GM04503 (cell line): ENCODE measurements at places on chromosomes 7 and 10.

GRCh38 chr10:1454428-1454827, 282.9 kb downstream of the ADARB2 start:
- DNase-seq: no peak

GRCh38 chr7:156988343-156989185, 21.9 kb downstream of the MNX1 start:
- DNase-seq: no peak

DNA sequence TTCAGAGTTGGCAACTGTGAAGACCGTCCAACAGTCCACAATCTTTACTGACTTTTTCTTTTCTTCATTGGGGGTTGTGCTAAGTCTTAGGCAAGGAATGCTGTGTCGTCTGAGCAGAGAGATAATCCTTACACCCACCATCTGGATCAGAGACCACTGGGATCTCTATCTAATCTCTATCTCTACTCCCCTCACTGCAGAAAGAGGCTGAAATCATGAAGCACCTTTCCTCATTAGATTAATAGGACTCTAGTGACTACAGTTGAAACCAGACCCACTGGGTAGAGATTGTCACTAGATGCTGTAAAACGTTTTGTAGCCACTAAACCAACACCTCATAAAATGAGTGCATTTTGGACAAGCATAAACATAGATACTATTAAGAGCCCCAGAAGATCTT, 387.4 kb upstream of the CELF2 start:
- DNase-seq: no peak

GRCh38 chr7:105187302-105188169, 173.5 kb downstream of the KMT2E start:
- no peak for DNase-seq

DNA sequence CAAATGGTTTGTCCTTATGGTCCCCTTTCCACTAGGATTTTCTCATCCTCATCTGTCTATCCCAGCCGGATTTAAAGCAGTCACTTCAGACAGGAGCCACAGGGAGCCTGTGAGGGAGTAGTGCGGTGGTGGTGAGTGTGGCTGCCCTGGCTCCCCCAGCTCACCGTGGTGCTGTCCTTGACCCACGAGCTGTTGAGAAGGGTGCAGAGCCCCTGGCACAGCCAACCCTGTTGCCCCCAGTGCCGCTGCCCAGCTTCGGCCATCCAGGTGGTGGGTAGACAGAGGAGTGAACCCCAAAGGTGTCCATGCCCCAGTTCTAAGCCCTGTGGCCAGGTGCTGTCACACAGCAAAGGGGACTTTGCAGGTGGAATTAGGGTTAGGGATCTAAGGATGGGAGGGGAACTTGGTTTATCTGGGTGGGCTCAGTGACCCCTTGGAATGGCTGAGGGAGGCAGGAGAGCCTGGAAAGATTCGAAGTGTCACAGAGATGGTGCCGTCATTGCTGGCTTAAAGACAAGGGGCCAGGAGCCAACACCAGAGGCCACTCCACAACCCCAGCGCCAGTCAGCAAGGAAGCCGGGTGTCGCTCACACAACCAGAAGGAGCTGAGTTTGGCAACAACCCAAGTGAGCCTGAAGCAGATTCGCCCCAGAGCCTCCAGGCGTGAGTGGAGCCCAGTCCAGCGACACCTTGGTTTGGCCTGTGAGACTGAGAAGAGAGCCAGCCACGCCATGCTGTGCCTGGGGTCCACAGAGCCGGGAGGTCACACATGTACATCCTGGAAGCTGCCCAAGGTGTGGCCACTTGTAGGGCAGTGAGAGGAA, 142.4 kb downstream of the ADCY1 start:
- DNase-seq: no peak

- no peak for DNase-seq
These were observed 646.7 kb downstream of the PARD3 start for GRCh38 chr10:34168439-34168838.

DNA sequence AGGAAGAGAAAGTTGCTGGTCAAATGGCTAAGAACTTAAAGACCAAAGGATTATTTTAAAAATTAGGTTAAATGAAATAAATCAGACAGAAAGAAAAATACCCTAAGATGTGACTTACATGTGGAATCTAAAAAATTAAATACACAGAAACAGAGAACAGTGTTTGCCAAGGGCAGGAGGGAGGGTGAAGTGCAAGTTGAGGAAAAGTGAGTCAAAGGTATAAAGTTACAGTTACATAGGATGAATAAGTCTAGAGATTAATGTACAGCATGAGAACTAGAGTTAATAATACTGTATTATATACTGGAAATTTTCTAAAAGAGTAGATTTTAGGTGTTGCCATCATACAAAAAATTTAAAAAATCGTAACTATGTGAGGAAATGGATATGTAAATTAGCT, 146.3 kb downstream of the MDFIC start:
- DNase-seq: no peak

GRCh38 chr7:148334441-148334956, 256.1 kb upstream of the C7orf33 start:
- no peak for DNase-seq

DNA sequence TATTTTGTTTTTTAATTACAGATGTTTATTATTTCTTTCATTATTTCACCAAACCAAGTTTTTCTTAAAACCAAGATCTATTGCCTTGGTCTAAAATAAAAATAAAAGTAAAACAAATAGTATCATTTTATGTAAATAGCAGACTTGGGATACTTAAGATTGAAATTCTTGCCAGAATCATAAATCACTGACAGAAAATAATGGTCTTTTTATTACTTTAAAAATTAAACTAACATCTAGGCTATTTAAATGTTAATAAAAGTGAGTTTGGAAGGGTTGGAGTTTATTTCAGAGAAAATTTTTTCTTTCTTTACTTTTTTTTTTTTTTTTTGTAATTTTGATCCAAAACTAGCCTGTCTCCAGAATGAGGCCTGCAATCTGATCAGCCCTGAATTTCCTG, 568.0 kb upstream of the IGFBP3 start:
- DNase-seq: no peak

GRCh38 chr7:93471456-93471855, 103.1 kb downstream of the CALCR start:
- DNase-seq: no peak

GRCh38 chr10:108598320-108598695, 1325.0 kb downstream of the XPNPEP1 start:
- no peak for DNase-seq

DNA sequence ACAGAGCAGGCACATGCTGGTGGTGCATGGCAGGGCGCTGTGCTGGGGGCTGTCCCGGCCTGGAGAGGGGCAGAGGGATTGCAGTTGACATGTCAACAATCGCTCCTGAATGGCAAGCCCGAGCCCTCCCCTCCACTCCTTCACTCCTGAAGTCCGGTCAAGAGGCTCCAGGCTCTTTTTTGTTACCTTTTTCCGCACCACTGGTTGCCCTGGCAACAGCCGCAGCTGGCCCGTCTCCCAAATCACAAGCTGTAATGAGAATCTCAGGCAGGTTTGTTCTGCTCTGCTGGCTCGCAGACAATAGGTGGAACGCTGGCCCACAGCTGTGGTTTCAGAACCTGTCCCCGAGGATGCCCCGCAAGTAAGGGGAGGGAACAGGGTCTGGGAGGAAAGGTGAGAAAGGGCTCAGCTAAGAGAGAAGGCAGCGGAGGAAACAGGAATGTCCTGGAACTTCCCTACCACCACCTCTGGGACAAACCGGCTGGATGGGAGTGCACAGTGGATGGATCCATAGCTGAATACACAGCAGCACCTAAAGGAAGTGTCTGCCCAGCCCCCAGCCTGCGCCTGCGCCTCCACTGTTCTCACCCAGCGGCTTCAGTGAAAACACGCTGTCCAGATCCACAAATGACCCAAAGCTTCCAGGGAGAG, 58.9 kb downstream of the CALML3 start:
- DNase-seq: no peak

DNA sequence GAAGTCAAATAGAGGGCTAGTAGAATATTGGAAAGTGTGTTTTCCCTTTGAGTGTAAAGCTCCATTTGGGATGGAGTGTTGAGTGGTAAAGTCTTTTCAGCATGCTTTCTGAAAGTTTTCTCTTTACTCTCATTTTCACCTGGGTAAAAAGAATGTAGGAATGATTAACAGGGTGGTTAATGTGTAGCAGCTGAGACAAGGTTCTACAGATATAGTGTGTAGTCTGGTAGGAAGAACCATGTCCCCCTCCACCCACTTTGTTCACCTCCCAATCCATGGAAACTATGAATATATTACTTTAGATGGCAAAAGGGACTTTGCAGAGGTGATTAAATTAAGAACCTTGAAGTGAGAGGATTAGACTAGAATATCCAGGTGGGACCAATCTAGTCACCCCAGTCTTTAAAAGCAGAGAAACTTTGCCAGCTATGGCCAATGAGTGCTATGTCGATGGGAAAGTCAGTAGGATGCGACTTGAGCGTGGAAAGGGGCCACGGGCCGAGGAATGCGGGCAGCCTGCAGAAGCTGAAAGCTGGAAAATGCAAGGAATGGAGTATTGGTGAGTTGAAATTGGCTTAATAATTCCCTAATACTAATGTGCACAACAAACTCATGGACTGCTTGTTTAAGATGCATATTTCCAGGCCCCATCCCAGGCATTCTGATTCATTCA, 166.3 kb upstream of the AHR start:
- DNase-seq: no peak

GRCh38 chr10:9081961-9082360, 1027.5 kb downstream of the GATA3 start:
- no peak for DNase-seq

DNA sequence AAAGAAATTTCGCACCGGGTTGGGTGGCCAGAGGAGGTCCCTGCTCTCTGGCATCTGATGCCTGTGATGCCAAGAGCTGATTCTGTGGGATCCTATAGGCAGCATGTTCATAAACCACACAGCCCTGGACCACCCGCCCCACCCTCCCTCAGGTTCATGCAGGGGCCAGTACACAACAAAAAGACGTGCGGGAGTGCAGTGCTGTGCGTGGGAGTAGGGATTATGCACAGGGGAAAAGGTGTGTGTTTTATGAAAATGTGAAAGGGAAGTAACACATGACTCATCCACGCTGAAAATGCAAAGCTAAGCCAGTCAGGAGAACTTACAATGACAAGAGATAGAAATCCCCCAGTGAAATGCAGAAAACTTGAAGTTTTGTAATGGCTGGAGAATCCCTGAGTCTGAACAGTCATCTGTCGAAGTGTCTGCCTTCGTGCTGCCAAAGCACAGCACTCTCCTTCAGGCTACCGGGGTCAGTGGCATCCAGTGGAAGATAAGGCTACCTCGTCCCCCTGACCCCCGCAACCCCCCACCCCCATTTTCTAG, 1.1 kb downstream of the KIAA1217 start:
- DNase-seq: no peak

DNA sequence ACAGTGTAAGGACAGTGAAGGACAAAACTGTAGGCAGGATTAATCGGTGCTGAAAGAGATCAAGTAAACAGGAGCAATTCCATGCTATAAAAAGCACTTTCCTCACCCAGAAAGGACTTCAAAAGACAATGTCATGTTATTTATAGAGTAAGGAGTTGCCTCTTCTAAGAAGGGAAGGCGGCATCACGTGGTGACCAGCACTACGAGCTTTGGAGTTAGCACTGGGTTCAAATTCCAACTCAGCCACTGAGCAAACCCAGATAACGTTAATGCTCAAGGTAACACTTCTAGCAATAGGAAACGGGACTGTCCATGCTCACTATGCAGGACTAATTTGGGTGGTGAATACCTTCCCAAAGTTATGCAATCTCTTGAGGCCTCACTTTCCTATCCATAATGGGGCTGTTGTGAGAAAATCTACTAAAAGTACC, 715 bp upstream of the PANK1 start:
- DNase-seq: no peak

GRCh38 chr7:24788961-24789576, 31.8 kb upstream of the GSDME start:
- DNase-seq: no peak

DNA sequence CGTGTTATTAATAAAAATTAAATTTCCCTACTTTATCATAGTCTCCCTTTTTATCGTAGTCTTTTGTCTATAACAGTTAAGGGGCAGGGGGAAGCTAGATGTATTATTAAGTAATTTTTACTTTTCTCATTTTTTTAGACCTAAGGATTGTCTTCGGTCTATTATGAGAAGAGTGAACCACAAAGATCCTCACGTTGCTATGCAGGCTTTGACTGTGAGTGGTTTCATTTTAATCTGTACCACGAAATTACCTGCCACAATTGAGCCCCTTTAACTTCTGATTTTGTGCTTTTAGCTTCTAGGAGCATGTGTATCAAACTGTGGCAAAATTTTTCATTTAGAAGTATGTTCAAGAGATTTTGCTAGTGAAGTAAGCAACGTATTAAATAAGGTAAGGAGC, 40.6 kb downstream of the STAM start:
- no peak for DNase-seq

GRCh38 chr10:114704679-114705078, 46.6 kb upstream of the ABLIM1 start:
- no peak for DNase-seq

DNA sequence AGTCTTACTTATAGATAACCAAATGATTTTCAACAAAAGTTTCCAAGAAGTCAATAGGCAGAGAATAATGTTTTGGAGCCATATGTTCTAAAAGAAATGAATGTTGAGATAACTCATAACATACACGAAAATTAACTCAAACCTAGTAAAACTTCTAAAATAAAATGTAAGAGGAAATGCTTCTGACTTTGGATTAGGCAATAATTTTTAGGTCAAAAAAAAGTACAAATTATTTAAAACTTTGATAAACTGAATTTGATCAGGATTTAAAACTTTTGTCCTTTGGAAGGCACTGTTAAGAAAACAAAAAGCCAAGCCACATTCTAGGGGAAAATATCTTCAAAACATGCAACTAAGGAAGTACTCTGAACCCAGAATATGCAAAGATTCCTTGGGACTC, 148.2 kb upstream of the GPR22 start:
- no peak for DNase-seq

DNA sequence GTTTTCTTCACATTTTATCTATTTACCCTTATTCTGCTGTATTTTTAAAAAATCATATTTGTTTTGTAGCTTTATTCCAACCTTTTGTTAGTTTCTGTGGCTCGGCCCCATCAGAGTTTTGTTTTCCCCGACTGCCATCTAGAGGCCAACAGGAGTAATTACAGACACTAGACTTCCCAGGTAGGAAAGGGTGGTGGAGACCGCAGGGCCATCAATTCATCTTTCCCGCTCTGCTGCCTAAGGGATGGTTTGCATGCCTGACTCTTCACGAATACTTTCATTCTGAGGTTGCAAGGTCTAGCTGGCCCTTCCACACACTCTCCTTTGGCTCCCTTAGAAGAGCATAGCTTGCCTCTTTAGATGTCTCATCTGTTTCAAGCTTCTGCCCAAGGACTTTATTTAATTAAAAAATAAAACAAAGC, 38.3 kb downstream of the LYZL2 start:
- no peak for DNase-seq

DNA sequence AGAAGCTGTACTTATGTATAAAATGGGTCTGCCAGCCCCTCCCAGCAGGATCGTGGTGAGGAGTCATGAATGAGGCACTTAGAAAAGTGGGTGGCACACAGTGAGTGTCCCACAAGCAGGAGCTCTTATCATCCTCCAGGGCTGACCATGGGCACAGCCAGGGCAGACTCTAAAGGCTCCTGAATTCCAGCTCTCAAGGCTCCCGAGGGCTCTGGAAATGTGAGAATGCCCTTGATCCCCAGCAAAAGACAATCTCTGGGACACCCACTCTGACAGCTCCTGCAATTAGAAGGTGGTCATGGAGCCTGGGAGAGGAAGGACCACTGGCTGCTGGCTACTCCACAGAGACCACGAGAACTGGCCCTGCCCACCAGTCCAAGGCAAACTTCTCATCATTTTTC, 1.6 kb downstream of the VSTM4 start:
- no peak for DNase-seq

GRCh38 chr10:30459283-30459682, 25.3 kb downstream of the MAP3K8 start:
- DNase-seq: no peak

- DNase-seq: no peak
These were observed 17.4 kb downstream of the CPA1 start for GRCh38 chr7:130397758-130398073.
